Mucosa of gallbladder (tissue), 1 donor: ENCODE measurements at places on chromosomes 3 and 15. TPM values are rescaled to one million over a fixed set of nuclear protein-coding genes. Genes with fewer than 3 reads are reported as not detected.
A peak's percentile ranks its signal among the peaks of the same experiment; 100 is the strongest.

The WDR49 gene
- total RNA-seq, result 0.32 TPM

The TRIM42 gene
- total RNA-seq, result not detected

The EPHA3 gene
- 15.3 TPM for total RNA-seq

The P2RY14 gene
- total RNA-seq, result 14.6 TPM

The GOLGA6L7 gene
- not detected for total RNA-seq

The MESP2 gene
- total RNA-seq, result 0.75 TPM

The PSTPIP1 gene
- 16.3 TPM for total RNA-seq

The SKOR1 gene
- total RNA-seq, result 0.43 TPM

- DNase-seq, result no peak
These were observed 43.9 kb upstream of the GOLGA8J start for GRCh38 chr15:30038667-30039523.

- DNase-seq, result no peak
These were observed 106.3 kb downstream of the STAG1 start for GRCh38 chr3:136645915-136646314.

DNA sequence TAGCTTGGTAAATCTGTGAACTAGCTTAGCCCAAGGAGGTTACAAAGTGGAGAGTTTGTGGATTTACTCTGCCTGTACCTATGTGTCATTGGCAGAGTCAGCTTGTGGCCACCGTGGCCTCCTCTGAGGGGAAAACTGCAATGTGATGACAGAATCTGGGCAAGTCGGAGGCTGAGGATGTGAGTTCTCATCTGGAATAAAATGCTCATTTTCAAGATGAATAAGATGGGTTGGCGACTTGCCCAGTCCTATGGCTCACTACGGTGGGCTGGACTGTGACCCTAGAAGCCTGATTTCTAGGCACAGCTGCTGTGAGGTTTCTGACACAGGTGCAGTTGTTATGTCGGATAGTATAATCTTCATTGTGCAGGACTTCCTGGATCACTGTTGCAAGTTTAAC lies 83.7 kb downstream of the ETV5 start:
- no peak for DNase-seq

- DNase-seq, result no peak
These were observed 47.4 kb downstream of the SCN5A start for GRCh38 chr3:38601956-38602550.

DNA sequence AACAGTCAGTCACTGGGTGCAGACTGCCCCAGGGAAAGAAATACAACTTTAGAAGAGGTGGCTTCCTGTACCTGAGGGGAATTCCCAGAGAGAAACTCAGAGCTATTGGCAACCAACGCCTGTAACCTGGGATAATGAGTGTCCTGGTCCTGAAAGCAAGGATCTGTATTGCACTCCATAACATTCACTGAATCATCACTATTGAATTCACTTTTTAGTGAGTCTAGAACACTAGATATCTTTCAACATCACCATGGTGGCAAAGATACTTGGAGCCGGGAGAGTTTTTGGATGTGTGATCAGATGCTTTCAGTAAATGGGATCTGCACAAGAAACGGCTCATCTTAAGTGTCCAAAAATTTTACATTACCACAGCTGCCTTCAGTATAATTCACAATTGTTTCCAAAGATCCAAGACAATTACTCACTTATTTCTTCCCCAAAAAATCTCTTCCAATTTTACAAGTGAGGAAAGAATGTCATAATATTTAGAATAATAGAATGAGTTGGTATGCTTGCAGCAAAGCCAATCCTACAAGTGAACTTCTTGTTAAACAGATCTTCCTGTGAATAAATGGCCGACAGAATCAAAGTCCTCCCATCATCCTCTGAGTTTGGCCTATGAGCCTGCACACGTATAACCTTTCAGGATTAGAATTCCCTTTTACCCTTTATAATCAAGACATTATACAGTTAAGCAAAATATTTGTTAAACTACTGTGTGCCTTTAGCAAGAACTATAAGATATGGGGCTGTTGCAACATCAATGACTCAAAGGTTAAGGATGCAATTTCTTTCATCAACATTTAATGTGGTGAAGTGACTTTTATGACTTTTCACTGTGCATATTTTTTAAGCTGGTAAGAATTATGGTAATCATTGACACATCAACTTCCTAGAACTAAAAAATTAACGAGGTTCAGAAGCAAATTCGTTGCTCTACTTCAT lies 243.3 kb upstream of the COL8A1 start:
- no peak for DNase-seq

DNA sequence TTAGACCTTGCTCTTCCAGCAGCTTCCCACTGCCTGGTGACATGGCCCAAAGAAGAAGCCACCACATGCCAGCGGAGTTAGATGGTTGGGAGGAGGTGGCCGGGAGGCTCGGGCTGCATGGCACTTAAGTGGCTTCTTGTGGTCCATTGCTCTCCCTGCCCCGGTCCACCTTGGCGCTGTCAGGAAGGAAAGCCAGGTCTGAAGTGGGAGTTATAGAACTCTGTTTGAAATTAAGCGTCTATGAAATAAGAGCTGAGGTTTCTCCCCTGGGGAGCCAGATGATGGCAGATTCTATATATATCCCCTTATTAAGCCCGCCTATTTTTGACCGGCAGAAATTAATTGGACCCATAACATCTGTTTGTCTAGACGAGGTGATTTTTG lies 61.2 kb downstream of the ITGA11 start:
- no peak for DNase-seq

- DNase-seq, result no peak
These were observed 76.0 kb downstream of the ZNF609 start for GRCh38 chr15:64536244-64536836.

- DNase-seq, result no peak
These were observed 43.7 kb downstream of the FAM3D start for GRCh38 chr3:58622892-58623291.

DNA sequence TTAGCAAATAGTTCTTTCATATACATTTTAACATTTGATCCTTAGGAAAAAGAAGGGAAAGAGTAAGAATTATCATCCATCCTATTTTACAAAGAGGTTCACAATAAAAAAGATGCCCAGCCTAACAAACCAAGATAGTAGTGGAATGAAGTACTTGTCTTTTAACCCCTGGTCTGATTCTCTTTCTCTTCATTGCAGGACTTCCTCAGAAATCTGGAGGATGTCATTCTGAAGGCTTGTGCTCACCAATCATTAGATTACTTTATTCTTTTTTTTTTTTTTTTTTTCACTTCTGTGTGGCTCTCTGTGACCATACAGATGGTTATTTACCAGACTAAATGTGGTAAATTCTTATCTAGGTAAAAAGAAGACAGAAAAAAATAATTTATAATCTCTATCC lies 7.0 kb downstream of the HDGFL3 start:
- no peak for DNase-seq

- DNase-seq, result no peak
These were observed 216.1 kb downstream of the THRB start for GRCh38 chr3:24278543-24278942.

- no peak for DNase-seq
These were observed 108.3 kb downstream of the OCA2 start for GRCh38 chr15:27990521-27991515.

- no peak for DNase-seq
These were observed 108.8 kb downstream of the PLOD2 start for GRCh38 chr3:146052056-146052790.

- peak; percentile 28 for DNase-seq
These were observed 793 bp downstream of the APOD start for GRCh38 chr3:195582947-195583346.

GRCh38 chr15:95874637-95875036 lies 455.9 kb upstream of the NR2F2 start:
- DNase-seq, result no peak

DNA sequence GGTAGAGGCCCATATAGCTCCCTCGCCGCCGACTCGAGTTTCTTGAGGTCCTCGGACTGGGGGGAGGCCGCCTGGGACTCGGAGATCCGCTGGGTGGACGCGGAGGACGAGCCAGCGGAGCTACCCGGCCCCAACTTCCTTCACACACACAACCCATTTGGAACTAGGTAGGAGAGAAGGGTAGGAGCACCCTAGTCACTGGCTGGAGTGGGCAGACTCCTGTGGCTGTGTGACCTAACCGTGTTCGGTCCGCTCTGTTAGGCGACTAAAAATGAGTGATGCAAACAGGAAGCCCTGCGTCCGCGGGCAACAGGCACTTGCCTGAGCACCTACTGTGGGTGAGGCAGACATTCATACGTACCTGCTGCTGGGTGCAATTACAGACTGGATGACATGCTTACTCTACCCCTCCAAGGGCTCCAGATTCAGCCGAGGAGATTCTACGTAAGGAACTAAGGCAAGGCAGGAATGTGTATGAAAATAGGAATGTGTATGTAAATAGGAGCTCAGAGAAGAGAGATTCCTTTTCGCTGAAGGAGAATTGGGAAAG lies 4.6 kb upstream of the SIN3A start:
- DNase-seq, result peak; percentile 40

GRCh38 chr3:56303487-56303886 lies 164.8 kb downstream of the ERC2 start:
- DNase-seq, result peak; percentile 17
